ENCODE measurements at places on chromosomes 4 and X. TPM values are rescaled to one million over a fixed set of nuclear protein-coding genes. Genes with fewer than 3 reads are reported as not detected.
A peak's percentile ranks its signal among the peaks of the same experiment; 100 is the strongest.

The ARHGAP36 gene
- 0.42 TPM for total RNA-seq

The MGAT4D gene
- total RNA-seq: not detected

The RNF150 gene
- 0.70 TPM for total RNA-seq

The AMTN gene
- not detected for total RNA-seq

The SMIM10 gene
- total RNA-seq: 1.6 TPM

GRCh38 chr4:156824451-156825060, 147.0 kb downstream of the PDGFC start:
- no peak for DNase-seq

DNA sequence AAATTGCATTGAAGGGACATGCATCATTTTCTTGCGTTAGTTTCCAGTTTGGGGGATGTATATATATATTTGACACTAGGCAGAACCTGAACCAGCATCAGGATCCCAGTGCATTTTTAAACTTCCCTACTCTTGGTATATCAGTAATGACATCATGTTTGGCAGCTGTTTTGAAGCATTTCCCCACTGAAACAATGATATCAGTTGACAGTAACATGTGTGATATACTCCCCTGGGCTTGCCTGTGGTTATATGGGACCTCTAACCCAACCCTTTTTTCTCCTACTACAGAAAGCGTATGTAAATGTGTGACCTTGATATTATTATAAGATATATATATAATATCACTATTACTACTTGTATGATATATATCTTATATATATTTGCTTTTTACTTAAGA, 225.9 kb upstream of the CASK start:
- DNase-seq: no peak

DNA sequence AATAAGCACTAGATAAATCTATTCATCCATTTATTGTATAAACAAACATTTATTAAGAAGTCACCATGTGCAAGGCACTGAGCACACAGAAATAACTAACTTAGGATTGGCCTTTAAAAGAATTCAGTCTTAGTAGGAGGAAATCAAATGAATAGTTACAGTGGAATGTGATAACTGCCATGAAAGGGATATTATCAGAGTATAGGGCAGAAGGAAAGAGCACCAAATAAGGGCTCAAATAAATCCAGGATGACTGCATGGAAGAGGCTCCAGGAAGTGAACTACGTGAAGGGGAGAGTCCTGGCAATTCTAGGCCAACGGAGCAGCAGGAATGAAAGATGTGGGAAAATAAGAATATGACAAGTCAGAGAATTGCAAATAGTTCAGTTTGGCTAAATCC, 406.0 kb downstream of the INPP4B start:
- DNase-seq: no peak

- DNase-seq: no peak
Observed at GRCh38 chrX:67094061-67094460, 449.8 kb upstream of the AR start.

GRCh38 chr4:68372588-68372987, 22.7 kb upstream of the YTHDC1 start:
- DNase-seq: no peak

GRCh38 chr4:140037353-140038030, 116.5 kb downstream of the MAML3 start:
- DNase-seq: no peak

GRCh38 chrX:2863646-2864045, 34.9 kb downstream of the GYG2 start:
- no peak for DNase-seq

DNA sequence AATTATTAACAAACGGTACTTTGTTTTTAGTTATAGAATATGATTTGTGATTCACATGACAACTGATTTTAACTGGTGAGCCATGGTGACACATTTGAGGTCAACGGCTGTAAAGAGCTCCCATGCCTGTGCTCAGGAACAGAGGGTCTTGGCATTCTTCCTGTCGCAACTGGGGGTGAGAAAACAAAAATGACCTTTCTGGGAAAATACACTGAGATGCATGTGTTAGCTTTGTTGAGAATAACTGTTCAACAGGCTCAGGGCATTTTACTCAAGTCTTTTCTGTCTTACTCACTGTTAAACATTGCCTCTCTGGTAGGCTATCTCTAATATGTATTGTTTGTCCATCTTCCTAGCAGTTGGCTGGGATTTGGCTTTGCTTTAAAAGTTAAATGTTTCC, 57.1 kb upstream of the HPGD start:
- no peak for DNase-seq

GRCh38 chrX:95318882-95319281, 1365.8 kb upstream of the DIAPH2 start:
- DNase-seq: no peak

DNA sequence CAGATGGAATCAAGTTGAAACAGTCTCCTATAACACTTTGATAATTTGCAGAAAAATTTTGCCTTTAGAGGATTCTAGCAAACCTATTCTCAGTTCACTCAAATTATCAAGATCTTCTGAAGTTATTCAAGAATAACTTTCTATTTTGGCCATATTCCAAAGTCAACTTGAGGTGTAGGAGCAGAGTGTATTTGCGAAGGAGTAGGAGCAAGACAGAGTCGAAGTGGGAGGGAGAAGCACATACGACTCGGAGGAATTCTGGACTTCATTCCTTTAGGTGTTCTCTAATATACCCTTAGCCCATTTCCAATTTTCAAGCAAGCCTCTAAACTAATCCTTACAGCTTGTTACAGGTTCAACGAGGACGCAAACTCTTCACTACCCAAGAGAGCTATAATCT, 252.9 kb downstream of the GPM6A start:
- DNase-seq: no peak

DNA sequence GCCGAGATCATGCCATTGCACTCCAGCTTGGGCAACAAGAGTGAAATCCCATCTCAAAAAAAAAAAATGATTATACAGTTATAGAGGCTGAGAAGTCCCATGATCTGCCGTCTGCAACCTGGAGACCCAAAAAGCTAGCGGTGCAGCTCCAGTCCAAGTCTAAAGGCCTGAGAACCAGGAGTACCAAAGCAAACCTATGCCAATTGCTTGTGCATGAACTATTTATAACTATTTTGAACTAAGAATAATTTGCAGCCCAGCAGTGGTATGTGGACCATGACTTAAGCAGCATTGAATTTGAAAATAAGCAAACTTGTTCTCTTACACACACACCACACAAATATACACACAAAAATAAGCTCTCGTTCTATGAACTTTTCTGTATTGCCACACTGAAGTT, 51.8 kb downstream of the TASL start:
- DNase-seq: no peak

GRCh38 chrX:136825771-136826170, 45.0 kb upstream of the ARHGEF6 start:
- no peak for DNase-seq

DNA sequence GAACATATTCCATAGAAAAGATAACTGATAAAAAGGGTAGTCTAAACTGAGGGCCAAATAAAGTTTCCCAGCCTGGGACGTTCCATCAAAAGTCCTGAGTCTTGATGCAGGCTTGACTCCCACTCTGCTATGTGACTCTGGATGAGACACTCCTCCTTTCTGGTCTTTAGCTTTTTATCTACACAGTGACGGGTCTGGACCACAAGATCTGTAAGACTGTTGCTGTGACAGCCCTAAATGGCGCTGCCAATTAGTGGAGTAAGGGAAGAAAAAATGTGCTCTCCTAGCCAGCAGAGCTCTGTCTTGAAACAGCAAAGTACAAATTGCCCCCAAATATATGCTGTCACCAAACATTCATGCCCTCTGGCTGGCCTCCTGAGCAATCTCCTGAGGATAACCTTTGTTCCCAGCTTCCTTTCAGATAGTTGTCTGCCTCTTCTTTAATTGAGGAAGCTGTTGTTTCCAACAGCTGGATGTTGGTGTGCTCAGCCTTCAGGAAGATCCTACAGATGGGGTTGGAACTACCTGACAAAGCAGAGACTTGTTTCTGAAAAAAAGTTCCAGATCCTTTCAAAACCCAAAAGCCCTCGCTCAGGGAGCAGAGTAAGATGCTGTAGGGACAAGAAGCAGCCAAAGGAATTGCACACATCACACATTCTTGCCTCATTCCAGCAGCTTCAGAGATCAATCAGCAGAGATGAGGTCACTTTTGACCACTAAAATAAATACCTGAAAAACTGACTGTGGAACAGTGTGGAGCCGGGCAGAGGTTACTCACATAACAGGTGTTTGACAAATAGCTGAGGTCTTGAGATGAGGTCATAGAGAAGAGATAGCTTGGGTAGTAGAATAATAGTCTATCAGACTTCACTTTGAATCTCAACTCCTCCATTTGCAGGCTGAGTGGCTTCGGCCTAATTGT, 383.4 kb upstream of the FGF13 start:
- DNase-seq: no peak

GRCh38 chrX:30181353-30181752, 34.0 kb upstream of the MAGEB2 start:
- no peak for DNase-seq

GRCh38 chr4:143514497-143514896, 995 bp downstream of the SMARCA5 start:
- DNase-seq: peak; percentile 52

- DNase-seq: no peak
Observed at GRCh38 chrX:11472879-11473278, 179.7 kb downstream of the AMELX start.

GRCh38 chrX:29555465-29556091, 659.8 kb upstream of the MAGEB2 start:
- no peak for DNase-seq
